Stimulated activated CD8-positive, alpha-beta memory T cell treated with anti-CD3 and anti-CD28 coated beads, Interleukin-7, amount 100 ng/mL, for 24 hours (primary cell): ENCODE measurements at places on chromosomes 12 and 14.

GRCh38 chr14:102819747-102820330 lies 42.6 kb downstream of the TRAF3 start:
- DNase-seq, result no peak

GRCh38 chr14:20836668-20837338 lies 34.2 kb upstream of the RNASE1 start:
- no peak for DNase-seq

- no peak for DNase-seq
Measured at GRCh38 chr12:128978067-128978466, 124.8 kb downstream of the GLT1D1 start.

DNA sequence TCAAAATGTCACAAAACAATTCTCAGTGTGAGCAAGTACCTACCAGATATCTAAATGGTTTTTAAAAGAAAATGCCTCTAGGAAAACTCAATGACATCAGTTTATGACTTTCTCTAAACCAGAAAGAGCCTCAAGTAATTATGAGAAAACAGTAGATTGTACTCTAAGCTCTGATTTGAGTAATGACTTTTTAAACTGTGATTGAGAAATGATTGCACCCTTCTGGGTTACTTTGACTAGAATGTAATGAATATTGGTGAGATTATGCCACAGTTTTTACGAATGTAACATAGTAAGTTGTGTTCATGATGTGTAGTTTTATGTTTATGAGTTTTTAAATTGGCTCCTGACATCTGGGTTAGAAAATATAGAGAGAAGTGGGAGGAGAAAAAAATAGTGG lies 68.8 kb downstream of the ALX1 start:
- no peak for DNase-seq

GRCh38 chr12:104436790-104437189 lies 20.0 kb upstream of the CHST11 start:
- no peak for DNase-seq

- no peak for DNase-seq
Measured at GRCh38 chr12:5808981-5809380, 136.1 kb downstream of the ANO2 start.

GRCh38 chr14:94584591-94585280 lies 3.5 kb downstream of the SERPINA5 start:
- DNase-seq, result no peak

GRCh38 chr12:10354502-10354901 lies 35.3 kb downstream of the KLRK1 start:
- DNase-seq, result no peak
